NCI-H1417 treated with DMSO at 0.1 percent for 48 hours (cell line): ENCODE measurements at places on chromosomes 4 and X.

DNA sequence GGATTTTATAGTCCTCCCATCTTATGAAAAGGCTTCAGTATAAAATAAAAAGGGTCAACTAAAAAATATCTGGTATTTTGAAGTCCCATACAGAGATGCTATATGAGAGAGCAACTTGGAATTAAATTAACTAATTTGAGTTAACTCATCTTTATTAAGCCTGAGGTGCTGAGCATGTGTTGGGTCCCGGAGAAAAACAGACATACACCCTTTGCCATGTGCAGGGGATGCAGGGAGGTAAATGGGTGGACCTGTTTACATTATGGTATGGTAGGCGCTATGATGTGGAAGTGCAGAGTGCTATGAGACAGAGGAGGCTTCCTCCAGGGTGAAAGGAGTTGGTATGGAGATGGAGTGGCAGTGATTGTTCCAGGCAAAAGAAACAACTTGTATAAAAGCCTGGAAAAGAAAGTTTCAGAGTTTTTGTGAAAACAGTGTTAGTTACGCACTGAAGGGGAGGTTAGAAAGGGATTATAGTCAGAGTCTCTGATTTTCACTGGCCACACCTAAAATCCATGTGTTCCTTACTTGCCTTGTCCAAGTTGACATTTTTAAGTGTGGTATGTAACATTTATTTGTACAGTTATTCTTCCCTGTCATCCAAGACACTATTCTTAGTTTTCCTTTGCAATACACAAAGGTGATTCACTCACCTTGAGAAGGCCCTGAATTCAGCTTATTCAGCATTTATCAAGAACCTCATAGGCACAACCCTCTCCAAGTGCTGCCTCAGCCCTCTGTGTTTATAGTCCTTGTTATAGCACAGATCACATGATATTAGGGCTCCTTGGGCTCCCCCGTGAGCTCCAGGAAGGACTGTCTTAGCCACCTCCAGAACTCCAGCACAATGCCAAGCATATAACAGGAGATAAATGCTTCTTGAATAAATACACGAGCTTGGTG, 152.0 kb downstream of the RASL11B start:
- no peak for DNase-seq

- no peak for DNase-seq
Measured at GRCh38 chr4:101355767-101356702, 8.7 kb upstream of the PPP3CA start.

DNA sequence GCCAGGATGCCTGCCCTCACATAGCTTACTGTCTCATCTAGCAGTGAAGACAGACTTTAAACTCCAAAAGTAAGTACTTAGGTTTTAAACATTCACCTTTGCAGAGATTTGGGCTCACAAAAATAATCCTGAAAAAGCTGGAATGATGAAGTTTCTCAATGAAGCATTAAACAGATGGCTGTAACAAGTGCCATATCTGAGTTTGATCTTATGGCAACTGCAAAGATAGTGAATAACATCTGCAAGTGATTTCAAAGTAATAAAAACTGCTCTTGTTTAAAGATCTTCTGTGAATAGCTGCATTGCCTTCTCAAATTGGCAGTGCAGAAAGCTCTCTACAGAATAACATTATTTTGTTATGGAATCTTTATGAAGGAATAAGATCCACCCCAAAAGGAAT, 271.2 kb upstream of the SMIM31 start:
- DNase-seq: no peak

- DNase-seq: no peak
Measured at GRCh38 chr4:25677943-25678342, 22.3 kb downstream of the SLC34A2 start.

DNA sequence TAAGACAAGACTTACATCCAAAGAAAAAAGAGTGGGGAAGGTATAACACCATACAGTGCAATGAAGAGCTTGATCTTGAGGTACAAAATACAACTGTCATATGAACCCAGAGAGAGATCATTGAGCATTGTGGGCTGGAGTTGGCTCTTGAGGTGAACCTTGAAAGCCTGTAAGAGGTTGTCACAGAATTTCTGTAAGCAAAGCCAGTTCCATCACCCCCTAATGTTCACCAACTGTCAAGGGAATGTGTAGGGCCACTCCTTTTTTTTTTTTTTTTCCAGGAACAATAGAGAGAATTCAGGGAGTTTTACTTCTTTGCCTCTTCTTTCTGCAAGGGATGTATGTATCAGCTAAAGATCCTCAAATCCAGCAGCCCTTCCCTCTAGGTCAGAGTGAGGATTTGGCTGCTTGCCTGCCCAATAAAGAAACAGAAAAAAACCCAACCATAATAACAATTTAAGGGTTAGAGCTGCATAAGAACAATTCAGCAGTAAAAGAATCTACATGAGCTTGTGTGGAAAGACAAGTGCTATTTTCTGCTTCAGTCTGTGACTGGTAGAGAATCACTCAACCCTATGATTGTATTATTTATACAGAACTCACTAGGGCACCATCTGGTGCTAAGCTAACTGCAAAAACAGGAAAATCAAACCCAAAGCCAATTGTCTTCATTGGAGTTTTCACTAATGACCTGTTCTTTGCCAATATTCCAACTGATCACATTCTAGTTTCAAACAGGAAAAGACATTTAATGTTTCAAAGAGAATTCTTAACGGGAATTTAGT, 217.5 kb upstream of the TEX13C start:
- no peak for DNase-seq

DNA sequence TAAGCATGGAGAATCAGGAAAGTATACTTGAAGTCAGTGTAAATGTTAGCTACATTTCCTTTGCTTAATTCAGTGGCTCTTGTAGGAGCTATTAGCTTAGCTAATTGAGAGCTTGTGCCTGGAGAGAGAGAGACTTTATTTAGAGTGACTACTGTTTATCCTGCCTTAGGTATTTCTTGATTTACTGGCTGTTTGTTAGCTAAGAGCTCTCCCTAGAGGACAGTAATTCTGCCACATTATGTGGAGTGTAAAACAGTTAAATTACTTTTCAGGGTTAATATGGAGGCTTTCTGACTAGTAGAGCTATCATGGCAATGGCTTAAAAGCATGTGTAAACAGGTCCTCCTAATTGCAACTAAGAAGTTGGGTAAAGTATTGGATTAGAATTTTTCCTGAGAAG, 306.5 kb upstream of the TECRL start:
- no peak for DNase-seq

DNA sequence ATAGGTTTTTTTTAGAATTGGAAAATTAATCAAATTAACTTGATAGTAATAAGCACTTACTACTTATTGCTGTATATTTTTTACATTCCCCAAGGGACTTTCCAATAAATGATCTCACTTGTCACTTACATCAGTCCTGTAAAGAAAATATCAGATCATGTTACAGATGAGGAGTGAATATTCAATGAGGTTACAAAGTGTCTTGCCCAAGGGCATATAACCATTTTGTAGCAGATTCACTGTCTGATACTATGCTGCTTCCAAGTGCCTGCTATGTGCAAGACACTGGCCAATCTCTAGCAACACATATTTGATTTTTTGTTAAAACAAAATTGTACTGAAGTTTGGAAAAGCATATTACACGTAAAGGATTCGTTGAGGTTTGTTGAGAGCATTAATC, 1287.7 kb downstream of the FAM133A start:
- DNase-seq: no peak

DNA sequence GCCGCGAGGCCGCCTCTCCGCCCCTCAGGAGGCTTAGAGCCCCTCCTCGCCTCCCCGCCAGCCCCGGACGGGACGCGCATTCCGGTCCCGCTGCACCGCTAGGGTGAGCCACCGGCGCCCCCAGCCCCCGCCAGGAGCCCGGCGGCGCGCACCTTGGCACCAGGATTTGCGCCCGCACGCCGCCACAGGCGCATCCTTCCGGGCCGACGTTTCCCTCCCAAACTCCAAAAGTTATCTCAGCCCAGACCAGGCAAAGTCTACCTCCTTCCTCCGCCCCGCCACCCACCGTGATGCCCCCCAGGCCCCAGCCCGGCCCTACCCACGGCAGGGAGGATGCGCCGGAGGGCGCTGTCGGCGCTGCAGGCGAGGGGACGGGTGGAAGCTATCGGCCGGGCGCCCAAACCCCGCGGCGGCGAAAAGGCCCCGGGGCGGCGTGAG, 538 bp downstream of the SCML2 start:
- DNase-seq: no peak

DNA sequence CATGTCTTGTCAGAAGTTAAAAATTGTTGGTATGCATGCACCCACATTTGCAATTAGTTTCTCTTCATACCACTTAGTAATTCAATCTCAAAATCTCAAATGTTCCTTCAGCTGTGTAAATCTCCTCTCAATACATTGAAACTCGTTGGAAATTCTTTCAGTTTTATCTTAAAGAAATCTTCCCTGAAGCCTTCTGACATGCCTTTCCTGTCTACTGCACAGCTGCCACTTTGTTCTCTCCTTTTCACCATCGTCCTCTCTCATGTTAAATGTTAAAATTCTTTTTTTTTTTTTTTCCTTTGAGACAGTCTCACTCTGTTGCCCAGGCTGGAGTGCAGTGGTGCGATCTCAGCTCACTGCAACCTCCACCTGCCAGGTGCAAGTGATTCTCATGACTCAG, 30.9 kb downstream of the MCUB start:
- no peak for DNase-seq

GRCh38 chr4:45294464-45294863, 568.1 kb upstream of the GNPDA2 start:
- DNase-seq: no peak

- DNase-seq: no peak
Measured at GRCh38 chrX:97538745-97539144, 655.0 kb downstream of the RPA4 start.

- DNase-seq: no peak
Measured at GRCh38 chr4:107192601-107193000, 156.5 kb upstream of the DKK2 start.

GRCh38 chr4:26346203-26346620, 25.4 kb downstream of the RBPJ start:
- DNase-seq: no peak

- DNase-seq: no peak
Measured at GRCh38 chr4:129350834-129351721, 255.1 kb downstream of the C4orf33 start.

DNA sequence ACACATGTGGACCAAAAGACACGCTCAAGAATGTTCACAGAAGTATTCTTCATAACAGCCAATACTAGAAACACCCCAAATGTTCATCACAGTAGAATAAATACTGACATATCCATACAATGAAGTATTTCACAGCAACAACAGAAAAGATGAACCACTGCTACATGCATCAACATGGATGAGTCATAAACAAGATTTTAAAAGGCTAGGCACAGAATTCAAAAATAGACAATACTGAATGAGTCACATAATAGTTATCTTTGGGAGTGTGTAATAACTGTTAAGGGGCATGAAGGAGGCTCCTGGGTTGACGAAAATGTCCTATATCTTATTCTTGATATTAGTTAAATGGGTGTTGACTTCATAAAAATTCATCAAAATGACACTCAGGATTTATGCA, 43.5 kb downstream of the CLOCK start:
- DNase-seq: no peak

- DNase-seq: no peak
Measured at GRCh38 chrX:2627272-2627867, 63.7 kb upstream of the CD99 start.

GRCh38 chr4:100826067-100826466, 308.2 kb upstream of the EMCN start:
- no peak for DNase-seq

DNA sequence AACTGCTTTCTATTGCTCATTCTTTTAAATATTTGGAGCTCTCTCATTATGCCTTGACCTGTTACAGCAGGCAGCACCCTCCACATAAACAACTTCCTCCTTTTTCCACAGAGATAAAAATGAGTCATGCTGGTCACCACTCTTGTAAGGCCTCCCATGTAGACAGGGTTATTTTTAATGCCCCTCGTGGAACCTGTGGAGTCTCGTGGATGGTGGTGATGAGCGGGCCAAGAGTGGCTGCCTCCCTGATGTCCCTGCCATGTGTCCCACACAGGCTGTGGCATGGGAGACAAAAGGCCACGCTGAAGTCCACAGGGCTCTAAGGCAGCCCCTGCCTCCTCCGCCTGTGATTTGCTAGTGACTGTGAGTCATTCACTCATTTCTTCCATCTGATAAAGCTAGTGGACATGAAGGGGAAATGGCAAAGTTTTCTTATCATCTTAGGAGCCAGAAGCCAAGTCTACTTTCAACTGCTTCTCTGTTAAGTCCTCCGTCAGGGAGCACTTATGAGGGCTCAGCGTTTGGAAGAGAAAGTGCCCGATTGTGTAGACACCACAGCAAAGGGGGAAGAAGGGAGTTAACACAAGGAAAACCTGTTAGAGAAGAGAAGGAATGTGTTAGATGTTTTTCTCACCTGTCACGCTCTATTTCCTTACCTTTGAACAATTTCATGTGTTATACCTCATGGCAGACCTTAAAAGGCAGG, 121.6 kb upstream of the FAT1 start:
- no peak for DNase-seq

DNA sequence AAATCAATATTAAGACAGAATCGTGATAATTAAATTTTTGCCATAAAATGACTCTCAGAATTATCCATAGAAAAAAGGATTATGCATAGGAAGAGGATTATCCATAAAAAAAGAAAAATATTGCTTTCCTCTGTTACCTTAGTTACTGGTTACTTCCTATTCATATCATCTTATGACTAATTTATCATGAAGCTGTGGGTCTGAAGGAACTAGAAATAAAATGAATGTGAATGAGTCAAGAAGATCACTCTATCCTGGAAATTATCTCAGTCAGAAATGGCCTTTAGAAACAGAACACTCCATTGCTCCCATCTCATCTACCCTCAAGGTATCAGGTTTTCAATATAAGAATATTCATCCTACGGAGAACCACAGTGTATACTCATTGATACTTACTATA, 19.4 kb downstream of the RPS6KA6 start:
- DNase-seq: no peak

DNA sequence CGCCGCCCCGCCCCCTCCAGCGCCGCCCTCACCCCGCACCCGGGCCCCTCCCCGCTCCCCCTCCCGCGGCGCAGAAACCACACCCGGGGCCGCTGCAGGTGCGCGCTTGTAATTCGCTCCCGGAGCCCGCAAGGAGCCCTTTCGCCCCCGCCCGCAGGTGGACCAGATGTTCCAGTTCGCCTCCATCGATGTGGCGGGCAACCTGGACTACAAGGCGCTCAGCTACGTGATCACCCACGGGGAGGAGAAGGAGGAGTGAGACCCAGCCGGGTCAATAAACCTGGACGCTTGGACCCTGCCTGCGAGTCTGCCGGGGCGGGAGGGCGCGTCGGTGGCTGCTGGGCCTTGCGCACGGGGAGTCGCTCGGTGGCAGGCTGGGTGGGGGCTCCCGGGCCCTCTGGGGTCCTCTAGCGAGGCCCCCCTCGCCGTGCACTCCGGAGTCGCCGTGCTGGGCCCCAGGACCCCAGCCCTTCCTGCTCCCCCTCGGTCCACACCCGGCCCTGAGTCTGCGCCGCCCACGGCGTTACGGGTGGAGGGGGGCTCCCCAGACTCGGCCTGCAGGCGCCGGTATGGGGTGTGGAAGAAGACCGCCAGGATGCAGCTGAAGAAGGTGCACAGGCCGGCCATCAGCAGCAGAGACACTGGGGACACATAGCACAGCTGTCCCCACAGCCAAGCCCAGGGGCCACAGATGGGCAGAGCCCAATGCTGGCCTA, 7.1 kb downstream of the SLC49A3 start:
- DNase-seq: no peak
